ENCODE measurements at places on chromosomes 7 and 10. TPM values are rescaled to one million over a fixed set of nuclear protein-coding genes. Genes with fewer than 3 reads are reported as not detected.

PLAU gene
- total RNA-seq = 23.8 TPM

DNMBP gene
- total RNA-seq = 26.7 TPM

CYP3A4 gene
- total RNA-seq = not detected

CALML5 gene
- not detected for total RNA-seq

ADCYAP1R1 gene
- total RNA-seq = 14.6 TPM

Data from H1 (cell line).